NCI-H774 (cell line): ENCODE measurements at places on chromosomes 4 and X.

- DNase-seq = no peak
Observed at GRCh38 chr4:8260656-8261111, 8.9 kb upstream of the HTRA3 start.

DNA sequence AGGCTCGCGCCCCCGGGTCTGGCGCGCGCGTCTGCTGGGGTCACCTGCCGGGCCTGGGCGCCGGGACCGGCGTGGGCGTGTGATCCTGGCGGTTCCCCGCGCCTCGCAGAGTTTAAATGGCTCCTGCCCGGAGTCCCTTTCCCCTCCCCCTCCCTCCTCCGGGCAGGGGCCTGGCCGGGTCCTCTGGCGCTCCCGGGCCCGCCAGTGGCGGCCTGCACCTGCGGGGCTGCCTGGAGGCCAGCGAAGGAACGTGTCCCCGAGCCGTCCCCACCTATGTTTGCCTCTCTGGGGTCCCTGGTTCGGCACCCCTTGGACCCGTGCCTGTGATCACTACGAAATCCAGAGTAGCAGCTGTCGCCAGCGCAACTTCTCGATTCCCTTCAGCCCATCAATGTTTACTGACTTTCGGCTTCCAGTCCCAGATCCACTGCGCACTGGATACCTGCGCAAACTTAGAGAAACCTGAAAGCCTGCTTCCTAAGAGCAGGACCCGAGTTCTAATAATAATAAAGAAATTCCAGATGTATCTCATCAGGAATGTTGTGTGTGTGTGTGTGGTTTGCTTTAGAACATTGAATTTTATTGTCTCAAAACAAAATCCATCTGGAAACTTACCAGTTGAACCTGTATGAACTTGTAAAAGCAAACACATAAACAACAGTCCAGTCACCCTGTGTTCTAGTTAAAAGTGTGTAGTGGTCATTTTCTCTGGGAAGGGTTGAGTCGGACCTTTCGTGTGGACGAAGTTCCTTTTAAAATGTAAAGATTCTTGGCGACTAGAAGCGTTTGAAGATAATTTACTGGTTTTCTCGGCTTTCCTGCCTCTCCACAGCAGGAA is 788 bp downstream of the SHROOM2 start:
- no peak for DNase-seq

GRCh38 chr4:141081921-141082395 is 51.3 kb downstream of the RNF150 start:
- DNase-seq = no peak

GRCh38 chr4:115356176-115356575 is 242.8 kb upstream of the NDST4 start:
- no peak for DNase-seq

GRCh38 chr4:126591583-126591982 is 1041.2 kb upstream of the INTU start:
- no peak for DNase-seq
